ENCODE measurements at places on chromosomes 3 and 15.

- no peak for DNase-seq
These were observed 9.1 kb downstream of the NCEH1 start for GRCh38 chr3:172701751-172702150.

DNA sequence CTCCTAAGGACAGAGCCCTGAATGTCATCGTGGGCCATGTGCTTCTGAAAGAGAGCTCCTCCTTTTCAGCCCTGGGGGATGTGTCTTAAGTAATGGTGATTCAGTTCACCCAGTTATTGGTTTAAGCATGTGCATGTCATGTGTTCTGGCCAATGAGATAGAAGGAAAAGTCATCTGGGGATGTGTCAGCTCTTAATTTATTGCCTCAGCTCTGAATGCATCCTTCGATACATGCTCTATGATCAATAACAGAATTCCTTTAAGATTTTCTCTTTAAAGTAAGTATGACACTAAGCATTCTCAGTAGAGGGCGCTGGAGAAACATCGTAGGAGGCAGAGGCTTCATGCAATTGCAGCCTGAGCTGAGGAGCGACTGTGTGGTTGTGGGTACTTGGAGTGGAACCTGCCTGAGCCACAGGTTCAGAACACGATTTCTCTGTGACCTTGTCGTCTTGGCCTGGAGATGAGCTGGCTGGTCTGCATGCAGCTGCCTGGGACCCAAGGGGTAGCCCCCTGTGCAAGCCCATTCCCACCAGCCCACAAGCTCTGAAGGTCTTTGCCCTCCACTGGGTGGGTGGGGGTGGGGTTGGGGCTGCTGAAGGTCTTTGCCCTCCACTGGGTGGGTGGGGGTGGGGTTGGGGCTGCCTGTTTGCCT lies 69.5 kb downstream of the C3orf38 start:
- peak; percentile 61 for DNase-seq

DNA sequence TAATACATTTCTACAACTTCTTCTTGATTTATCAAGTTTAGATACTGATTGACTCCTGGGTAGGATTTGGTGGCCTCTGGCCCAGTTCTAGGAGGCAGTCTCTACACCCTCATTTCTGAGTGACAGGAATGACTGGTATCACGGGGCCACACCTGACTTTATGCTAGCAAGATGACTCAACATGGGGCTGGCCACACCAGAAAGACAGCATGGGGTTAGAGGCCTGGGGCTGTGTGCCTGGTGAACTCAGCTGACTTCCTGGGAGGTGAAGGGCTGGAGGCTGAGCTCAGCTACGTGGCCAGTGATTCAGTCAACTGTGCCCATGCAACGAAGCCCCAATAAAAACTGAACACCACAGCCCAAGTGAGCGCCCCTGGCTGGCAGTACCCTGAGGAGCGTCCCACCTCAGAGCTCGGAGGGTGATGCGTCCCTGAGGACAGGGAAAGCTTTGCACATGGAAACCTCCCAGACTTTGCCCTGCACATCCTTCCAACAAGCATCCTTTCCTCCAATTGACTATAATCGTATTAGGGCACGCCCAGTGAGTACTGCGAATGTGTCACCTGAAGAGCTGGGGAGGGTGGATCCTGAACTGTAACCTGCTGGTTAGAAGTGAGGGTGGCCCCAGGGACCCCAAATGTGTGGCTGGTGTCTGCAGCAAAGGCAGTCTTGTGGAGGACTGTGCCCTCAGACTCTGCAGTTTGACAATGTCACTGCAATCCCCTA lies 57.2 kb downstream of the NIPA2 start:
- peak; percentile 29 for DNase-seq

DNA sequence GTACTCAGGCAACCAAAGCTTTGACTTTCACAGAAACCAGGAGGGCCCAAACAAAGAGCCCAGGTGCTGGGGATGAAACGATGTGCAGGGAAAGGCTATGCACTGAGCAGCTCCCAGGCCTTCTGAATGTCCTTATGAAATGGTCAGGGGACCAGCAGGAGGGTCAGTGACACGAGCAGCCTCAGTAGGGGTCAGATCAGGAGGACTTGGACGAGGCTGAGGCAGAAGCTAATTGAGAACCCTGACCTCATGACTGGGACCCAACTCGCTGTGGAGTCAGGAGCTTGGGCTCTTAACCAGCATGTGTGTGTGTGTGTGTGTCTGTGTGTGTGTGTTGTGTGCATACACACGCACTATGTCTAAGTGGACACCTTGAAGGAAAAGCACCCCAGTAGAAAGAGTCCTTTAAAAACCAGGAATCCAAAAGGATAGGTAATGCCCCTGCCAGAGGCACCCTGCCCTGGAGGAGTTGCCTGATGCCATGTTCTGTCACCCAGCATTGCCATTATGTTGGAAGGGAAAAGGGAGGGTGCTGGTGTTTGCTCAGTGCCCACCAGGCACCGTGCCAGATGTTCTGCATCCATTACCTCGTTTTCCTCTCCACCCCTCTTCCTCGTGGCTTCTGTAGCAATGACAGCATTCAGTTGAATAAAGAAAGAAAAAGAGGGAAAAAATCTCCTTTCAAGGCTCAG lies 50.9 kb downstream of the CORO2B start:
- no peak for DNase-seq

DNA sequence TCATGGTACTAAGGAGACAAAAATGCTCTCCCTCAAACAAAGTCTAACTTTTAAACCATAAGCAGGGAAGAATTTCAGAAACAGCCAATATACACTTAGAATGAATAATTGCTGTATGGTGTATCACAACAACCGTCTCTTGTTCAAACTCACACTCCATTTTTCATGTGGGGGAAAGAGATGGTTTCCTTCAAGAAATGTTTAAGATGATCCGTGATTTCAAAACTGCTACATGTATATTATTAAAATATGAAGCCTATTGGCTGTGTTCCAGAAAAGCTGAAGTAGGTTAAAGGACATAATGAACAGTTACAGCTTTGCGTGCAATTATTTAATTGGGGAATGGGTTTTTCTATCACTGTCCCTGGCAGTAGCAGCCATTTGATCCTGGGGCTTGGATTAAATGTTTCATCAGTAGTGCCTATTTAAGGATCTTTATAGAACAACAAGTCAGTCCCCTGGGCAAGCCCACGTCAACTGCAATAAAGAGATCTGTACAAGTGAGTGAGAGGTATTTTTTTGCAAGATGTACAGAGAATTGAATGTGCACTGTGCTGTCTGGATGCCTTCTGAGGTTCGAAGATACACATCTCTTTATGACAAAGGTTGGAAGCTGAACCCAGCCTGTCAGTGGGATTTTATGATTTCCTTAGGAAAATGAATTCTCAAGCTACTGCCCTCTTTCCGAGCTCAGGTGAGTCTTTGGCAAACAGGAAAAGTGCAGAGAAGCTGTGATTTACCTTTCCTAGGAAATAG lies 337.2 kb upstream of the RARB start:
- peak; percentile 26 for DNase-seq

GRCh38 chr3:37259291-37259690 lies 84.9 kb upstream of the LRRFIP2 start:
- no peak for DNase-seq

DNA sequence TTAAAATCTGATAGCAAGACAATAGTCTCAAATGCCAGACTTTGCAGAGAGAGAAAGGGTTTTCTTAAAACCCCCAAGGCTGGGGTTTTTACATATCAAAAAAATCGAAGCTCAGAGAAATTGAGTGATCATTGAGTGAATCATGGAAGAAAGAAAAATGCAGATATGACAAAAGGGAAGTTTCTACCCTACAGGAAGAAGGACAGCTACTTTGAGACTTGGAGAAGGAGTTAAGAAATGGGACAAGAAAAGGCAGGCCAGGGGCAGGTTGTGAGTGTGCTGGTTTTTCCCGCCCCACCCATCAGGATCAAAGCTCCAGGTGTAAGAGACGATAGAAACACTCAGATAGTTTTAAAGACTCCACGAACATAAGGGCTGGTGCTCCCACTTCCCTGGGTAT lies 18.6 kb downstream of the TMEM158 start:
- DNase-seq, result no peak

DNA sequence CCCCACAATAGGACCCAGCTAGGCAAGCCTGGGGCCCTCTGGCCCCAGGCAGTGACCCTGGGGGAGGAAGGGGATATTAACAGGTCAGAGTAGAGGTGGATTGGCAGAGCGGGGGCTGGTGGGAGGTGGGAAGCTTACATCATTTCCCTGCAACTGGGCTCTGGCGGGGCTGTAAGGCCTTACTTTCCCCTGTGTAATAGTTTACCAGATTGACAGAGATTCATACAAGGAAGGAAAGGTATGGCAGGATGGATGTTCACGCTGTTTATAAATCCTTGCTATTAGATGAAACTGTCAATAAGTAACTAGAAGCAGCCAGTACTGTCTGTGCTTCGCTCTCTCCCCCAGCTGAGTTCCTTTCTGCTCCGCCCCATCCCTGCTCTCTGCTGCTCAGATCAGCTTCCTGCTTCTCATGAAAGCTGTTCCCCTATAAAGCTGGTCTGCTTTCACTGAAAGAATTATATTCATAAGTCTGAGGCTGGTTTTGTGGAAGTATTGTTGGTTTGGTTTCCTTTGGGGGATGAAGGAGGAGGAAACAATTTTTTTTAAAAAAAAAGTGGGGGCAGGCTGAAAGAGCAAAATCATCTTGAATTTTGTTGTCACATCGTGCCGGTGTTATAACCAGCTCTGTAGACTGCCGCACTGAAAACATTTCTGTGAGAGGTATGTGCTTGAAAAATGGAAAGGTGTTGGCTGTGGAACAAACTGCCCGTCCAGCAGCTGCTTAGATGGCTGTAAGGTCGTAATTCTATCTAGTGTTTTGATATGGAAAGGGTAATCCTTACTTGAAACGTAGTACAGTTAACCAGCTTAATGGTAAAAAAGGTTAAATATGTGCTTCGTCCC lies 76.4 kb downstream of the BBX start:
- DNase-seq, result peak; percentile 55

GRCh38 chr3:190840146-190840545 lies 22.3 kb downstream of the GMNC start:
- peak; percentile 11 for DNase-seq

- no peak for DNase-seq
These were observed 22.4 kb downstream of the PTH1R start for GRCh38 chr3:46900007-46900292.

DNA sequence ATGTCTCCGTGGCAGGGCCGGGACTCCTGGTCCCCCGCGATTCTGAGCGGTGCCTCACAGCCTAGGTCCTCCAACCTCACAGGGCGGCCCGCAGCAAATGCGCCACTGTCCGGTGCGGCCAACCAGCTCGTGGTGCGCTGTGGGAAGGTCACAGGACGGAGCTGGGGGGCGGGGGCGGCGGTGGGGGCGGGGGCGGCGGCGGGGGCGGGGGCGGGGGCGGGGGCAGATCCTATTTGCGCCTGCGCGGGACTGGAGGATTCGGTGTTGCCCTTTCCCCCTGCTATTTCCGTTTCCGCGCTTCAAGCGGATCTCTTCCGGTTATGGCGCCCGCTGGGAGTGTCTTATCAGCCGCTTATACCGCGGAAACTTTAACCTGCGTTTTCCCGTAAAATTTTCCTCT lies 106.7 kb upstream of the SNRPN start:
- DNase-seq, result peak; percentile 45

- DNase-seq, result no peak
These were observed 665.0 kb downstream of the OTOL1 start for GRCh38 chr3:162161595-162161994.

GRCh38 chr3:124636863-124637296 lies 93.4 kb upstream of the UMPS start:
- no peak for DNase-seq

- no peak for DNase-seq
These were observed 70.4 kb downstream of the DLG1 start for GRCh38 chr3:197227780-197228574.

DNA sequence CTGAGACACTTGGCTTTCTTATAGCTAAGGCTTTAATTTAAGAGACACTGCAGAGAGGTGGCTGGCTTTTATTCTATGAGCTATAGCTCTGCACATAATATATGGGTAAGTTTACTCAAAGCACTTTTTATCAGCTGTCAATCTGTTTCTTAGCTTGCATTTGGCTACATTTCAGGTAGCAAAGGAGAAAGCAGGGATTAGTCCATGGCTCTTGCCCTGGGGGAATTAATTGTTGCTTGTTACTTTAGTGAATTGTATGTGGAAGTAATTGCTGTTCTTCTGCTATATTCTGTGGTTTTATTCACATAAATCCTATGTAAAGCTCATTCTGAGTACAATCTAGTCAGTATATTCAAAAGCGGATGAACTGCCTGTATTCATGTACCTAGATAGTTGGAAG lies 14.4 kb upstream of the CCDC39 start:
- no peak for DNase-seq

DNA sequence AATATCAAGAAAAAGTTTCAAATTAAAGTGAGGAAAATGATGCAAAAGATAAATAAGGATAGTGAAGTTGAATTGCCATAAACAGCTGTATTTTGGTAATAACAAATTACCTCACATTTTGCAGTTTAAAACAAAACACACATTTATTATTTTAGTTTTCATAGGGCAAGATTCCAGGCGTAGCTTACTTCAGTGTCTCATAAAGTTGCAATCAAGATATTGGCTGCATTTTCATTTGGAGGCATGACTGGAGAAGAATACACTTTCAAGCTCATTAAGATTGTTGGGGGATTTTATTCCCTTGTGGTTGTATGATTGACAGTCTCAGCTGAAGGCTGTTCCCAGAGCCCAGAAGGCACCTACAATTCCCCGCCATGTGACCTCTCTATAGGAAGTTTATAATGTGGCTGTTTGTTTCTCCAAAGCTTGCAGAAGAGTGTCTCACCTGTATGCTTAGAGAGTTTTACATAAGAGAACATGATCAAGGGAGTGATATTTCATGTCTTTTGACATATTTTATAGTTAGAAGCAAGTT lies 151.4 kb downstream of the OTOL1 start:
- no peak for DNase-seq

DNA sequence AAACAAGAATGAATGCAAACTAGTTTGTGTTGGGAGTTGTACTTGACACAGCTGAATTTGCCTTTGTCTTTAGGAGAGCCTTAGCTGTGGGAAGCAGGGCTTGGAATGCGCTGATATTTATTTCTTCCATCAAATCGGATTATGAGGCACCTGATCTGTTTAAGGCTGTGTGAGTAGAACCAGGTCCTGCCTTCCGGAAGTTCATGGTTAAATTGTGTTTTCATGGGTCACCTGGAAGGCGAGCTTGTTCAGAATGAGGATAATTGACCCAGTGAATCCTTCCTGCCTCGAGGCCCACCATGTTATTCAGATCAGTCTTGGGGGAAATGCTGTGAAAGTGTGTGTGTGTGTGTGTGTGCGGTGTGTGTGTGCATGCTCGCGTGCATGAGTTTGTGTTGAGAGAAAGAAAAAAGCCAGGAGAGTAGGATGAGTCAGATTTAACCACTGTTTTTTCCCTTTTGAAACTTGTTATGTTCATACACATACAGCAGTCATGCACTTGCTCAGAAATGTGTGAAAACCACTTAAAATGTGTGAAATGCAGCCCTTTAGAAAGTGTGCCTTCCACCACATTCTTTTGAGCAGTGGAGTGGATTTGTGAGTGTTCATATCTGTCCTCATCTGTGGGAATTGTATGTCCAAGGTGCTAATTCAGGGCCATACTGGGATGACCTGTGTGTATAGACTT lies 36.7 kb downstream of the SMAD3 start:
- peak; percentile 59 for DNase-seq

GRCh38 chr3:177689869-177690268 lies 492.6 kb upstream of the TBL1XR1 start:
- DNase-seq, result no peak

- DNase-seq, result peak; percentile 51
These were observed 30.9 kb downstream of the HES1 start for GRCh38 chr3:194166682-194167479.

Measured in fibroblast of lung (primary cell).